ENCODE measurements at places on chromosomes 7 and 10. TPM values are rescaled to one million over a fixed set of nuclear protein-coding genes. Genes with fewer than 3 reads are reported as not detected.

Gene SEMA3E
- total RNA-seq = 1.1 TPM

Gene CELF2
- 5.6 TPM for total RNA-seq

DNA sequence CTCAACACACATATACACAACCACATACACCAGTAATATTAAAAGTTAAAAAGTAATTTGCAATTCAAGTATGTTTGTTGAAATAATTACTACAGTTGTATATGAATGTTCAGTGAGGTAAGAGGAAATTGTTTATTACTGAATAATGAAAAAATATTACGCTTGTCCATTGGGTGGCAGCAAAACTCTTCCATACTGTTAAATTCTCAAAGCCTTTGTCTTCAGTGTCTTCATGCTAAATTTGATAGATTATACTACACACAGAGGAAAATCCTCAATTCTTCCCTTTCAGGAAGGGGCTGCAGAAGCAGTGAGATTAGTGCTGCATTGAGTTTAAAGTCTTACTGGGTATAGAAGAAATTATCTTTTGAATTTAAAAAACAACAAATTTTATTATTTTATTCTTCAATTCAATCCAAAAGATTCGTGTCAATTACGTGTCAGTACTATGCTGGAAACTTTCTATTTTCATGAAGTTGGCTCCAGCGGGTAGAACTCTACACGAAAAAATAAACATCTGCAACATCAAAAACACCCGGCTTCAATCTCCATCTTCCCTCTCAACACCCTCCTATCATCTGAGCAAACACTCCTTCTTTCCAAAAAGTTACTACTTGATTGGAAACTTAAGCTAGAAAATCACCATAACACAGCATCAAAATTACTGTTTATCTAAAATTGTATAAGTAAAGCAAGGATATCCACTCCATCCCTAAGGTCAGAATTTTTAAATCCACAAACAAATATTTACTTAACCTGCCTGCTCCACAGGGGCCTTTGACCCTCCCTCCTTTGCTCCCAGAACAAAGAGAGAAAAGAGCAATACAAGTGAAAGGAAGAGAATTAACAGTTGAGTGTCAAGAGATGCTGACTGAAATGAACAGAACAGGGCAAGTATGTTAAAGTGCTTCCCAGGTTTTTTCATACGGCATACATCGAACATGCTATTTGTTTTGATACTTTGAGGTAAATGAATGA lies 37.0 kb upstream of the TES start:
- peak; percentile 69 for DNase-seq
- H3K4me3 ChIP-seq = no peak overlapping the region
- no peaks in the 10 kb centered on the region for H3K36me3 ChIP-seq

- no peaks in the 10 kb centered on the region for H3K36me3 ChIP-seq
- peaks cover 11% of the 10 kb centered on the region for H3K4me1 ChIP-seq
- H3K27me3 ChIP-seq = no peaks in the 10 kb centered on the region
- peak overlapping the region; percentile 28 for H3K27ac ChIP-seq
- peak overlapping the region; percentile 53 for H3K4me3 ChIP-seq
Measured at GRCh38 chr10:49539320-49539885, 482 bp upstream of the ERCC6 start.

DNA sequence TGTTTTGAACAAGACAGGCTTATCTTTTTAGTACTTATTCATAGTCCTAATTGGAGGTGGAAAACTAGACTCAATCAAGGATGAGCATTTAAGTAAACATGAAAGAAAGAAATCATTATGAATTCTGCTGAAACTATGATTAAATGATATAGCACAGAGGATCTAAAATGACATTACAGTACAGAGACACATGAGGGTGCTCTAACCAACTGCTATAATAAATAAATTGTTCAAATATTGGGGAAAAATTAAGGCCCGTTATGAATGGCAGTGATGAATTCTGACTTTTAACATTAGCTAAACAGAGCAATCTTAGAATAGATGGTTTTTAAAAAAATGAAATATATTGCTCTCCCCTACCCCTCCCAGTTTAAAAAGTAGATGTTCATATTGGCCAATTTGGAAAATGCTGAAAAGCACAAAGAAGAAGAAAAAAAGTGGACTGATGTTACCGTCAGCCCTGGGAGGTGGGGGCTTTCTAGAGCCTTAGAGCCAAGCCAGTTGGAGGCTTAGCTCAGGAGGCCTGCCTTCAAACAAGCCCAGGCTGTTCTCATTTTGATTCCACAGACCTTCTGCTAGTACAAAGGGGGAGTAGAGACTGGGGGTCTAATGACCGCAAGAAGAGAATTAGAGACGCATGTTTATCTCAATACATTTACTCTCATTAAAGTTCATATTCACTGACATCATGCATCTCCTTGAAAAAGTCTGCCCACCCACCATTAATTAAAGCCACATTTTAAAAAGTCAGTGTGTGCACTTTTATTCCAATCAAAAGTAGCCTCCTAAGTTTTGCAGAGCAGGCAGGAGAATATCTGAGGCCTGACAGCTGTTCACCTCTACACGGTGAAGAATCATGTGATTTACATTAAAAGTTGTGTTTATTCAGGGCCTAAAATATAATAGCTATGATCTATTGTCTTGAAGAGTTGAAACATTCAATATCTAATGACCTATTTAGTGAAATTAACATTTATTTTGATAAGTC lies 10.0 kb downstream of the WNT2 start:
- H3K4me3 ChIP-seq = no peak overlapping the region
- H3K36me3 ChIP-seq = peaks cover 8% of the 10 kb centered on the region

GRCh38 chr10:79260811-79261740 lies 86.2 kb upstream of the PPIF start:
- peaks cover 35% of the 10 kb centered on the region for H3K4me1 ChIP-seq
- no peaks in the 10 kb centered on the region for H3K27me3 ChIP-seq
- H3K4me3 ChIP-seq = no peak overlapping the region
- H3K27ac ChIP-seq = peak overlapping the region; percentile 60

DNA sequence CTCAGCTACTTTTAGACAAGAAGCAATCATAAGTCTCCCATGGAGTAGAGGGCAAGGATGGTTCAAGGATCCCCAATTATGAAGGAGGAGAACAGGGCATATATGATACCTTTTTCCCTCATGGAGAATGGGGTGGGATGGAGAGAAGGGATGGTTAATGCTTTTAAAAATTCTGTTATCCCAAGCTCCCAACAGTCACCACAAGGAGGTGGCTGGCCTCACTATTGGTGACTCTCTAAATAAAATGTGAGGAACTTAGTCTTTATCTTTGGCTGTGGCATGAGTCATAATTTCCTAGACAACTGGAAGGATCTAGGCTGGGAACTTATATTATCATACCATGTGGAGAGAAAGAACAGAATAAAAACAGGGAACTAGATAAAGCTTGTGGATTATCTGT lies 297.0 kb downstream of the PHTF2 start:
- peak; percentile 83 for DNase-seq
- no peak overlapping the region for H3K4me3 ChIP-seq
- H3K27me3 ChIP-seq = no peaks in the 10 kb centered on the region

DNA sequence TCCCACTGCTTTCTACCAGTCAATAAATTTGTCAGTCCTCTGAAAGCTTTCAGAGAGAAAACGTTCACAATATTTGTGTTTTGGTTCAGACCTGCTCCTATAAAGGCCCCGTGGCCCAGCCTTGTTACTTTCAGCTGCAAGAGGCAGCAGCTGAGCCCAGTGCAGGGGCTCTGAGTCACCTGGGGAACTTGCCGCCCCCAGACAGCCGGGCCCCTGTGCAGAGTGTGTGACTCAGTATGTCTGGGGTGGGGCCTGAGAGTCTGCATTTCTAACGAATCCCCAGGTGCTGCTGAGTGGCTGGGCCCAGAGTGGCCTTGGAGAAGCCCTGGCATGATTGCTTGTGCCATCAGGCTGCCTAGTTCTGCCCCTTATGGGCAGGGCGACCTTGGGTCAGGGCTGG lies 303.5 kb downstream of the PAXIP1 start:
- no peak overlapping the region for H3K4me3 ChIP-seq
- H3K27me3 ChIP-seq = no peaks in the 10 kb centered on the region

DNA sequence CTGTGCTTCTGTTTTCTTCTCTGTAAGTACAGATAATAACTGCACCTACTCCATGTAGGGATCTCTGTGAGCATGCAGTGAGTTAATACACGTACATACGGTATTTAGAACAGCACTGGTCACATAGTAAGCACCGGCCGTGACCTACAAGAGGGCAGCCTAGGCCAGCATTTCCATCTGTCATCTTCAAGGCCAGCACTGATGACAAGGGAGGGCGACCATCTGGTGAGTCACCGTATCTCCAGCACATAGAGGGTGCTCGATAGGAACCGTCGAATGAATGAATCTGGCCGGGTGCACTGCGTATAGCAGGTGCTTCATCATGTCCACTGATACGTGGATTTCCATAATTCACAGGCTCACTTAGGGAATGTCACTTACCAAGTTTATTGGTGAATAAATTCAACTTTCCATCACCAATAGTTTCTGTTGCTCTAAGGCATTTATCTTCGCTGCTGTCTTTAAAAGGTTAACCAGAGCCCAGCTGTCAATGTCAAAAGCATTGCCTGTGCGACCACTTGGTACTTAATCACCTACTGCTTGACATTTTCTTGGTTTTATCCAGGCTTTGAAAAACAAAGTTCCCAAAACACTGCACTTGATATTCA lies 8.3 kb downstream of the NOD1 start:
- H3K27me3 ChIP-seq = no peaks in the 10 kb centered on the region
- H3K4me3 ChIP-seq = no peak overlapping the region
- peak overlapping the region; percentile 44 for H3K27ac ChIP-seq
- peaks cover 36% of the 10 kb centered on the region for H3K4me1 ChIP-seq

DNA sequence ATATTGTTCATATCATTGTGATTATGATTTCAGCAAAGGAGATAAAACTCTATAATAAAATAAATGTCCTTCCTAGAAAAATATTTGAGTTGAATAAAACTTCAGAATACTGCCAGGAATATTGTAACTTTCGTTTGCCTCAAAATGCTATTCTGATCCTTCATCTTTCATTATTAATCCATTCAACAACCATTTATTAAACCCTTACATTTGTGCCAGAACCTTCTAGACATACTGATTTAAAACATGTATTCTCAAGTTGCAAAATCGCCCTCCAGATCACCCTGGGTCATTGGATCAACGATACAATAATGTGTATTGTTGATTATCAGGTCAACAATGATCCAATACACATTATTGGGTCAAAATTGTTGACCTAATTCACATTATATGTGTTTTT lies 759.8 kb downstream of the CNTNAP2 start:
- no peak for DNase-seq
- no peaks in the 10 kb centered on the region for H3K4me1 ChIP-seq
- H3K4me3 ChIP-seq = no peak overlapping the region
- no peak overlapping the region for H3K27ac ChIP-seq

GRCh38 chr10:43772171-43772570 lies 123.5 kb upstream of the ZNF32 start:
- H3K4me1 ChIP-seq = no peaks in the 10 kb centered on the region
- H3K36me3 ChIP-seq = no peaks in the 10 kb centered on the region
- no peak overlapping the region for H3K4me3 ChIP-seq
- H3K27me3 ChIP-seq = no peaks in the 10 kb centered on the region
- no peak overlapping the region for H3K27ac ChIP-seq

GRCh38 chr10:51171946-51172345 lies 97.7 kb downstream of the PRKG1 start:
- H3K36me3 ChIP-seq = no peaks in the 10 kb centered on the region
- no peak overlapping the region for H3K27ac ChIP-seq
- DNase-seq = peak; percentile 49
- no peak overlapping the region for H3K4me3 ChIP-seq
- no peaks in the 10 kb centered on the region for H3K27me3 ChIP-seq

GRCh38 chr7:30797176-30798040 lies 26.2 kb downstream of the MINDY4 start:
- H3K27me3 ChIP-seq = no peaks in the 10 kb centered on the region
- H3K4me1 ChIP-seq = peaks cover 45% of the 10 kb centered on the region
- no peak overlapping the region for H3K4me3 ChIP-seq
- DNase-seq = no peak

DNA sequence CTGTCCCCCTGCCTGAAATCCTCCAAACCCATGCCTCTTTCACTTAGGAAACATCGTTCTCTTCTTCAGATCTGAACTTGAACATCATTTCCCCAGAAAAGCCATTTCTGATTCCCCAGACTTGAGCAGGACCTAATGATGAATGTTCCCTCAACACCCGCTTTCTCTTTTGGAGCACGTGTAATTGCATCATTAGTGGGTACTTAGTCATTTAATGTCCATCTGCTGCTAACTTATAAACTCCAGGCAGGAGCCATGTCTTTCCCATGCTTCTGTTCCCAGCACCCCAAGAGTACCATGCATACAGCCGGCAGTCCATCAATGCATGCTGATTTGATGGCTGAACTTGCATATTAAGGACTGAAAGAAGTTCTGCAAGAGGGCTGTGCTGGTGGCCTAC lies 36.5 kb upstream of the ECHDC3 start:
- H3K27ac ChIP-seq = no peak overlapping the region
- peaks cover 1% of the 10 kb centered on the region for H3K4me1 ChIP-seq
- H3K36me3 ChIP-seq = no peaks in the 10 kb centered on the region
- peak; percentile 24 for DNase-seq
- no peak overlapping the region for H3K4me3 ChIP-seq

DNA sequence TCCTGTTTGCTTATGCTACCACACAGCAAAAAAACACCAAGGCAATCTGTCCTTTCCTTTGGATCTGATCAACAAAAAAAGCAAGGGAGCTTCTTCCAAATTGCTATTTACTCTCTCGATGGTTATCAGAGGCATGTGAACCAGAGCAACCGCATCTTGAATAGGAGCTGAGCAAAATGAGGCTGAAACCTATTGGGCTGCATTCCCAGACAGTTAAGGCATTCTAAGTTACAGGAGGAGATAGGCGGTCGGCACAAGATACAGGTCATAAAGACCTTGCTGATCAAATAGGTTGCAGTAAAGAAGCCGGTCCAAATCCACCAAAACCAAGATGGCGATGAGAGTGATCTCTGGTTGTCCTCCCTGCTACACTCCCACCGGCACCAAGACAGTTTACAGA lies 76.8 kb upstream of the FRMD4A start:
- H3K36me3 ChIP-seq = no peaks in the 10 kb centered on the region
- DNase-seq = no peak
- H3K27me3 ChIP-seq = no peaks in the 10 kb centered on the region
- no peak overlapping the region for H3K27ac ChIP-seq
- no peak overlapping the region for H3K4me3 ChIP-seq

GRCh38 chr7:106659963-106660861 lies 746 bp downstream of the CCDC71L start:
- peak; percentile 74 for DNase-seq
- H3K4me3 ChIP-seq = peak overlapping the region; percentile 84
- H3K27me3 ChIP-seq = no peaks in the 10 kb centered on the region
- no peaks in the 10 kb centered on the region for H3K36me3 ChIP-seq
- 0 out of 2 replicates have a peak, but pooled peaks cover 2% of the 10 kb centered on the region for H3K4me1 ChIP-seq
- peak overlapping the region; percentile 97 for H3K27ac ChIP-seq
